Adrenal gland (tissue), 19 donors: ENCODE measurements at places on chromosomes 6 and 20. TPM values are rescaled to one million over a fixed set of nuclear protein-coding genes. Genes with fewer than 3 reads are reported as not detected.

IER3 gene
- total RNA-seq: 63.9 TPM

ERMARD gene
- total RNA-seq: 10.1 TPM

DNA sequence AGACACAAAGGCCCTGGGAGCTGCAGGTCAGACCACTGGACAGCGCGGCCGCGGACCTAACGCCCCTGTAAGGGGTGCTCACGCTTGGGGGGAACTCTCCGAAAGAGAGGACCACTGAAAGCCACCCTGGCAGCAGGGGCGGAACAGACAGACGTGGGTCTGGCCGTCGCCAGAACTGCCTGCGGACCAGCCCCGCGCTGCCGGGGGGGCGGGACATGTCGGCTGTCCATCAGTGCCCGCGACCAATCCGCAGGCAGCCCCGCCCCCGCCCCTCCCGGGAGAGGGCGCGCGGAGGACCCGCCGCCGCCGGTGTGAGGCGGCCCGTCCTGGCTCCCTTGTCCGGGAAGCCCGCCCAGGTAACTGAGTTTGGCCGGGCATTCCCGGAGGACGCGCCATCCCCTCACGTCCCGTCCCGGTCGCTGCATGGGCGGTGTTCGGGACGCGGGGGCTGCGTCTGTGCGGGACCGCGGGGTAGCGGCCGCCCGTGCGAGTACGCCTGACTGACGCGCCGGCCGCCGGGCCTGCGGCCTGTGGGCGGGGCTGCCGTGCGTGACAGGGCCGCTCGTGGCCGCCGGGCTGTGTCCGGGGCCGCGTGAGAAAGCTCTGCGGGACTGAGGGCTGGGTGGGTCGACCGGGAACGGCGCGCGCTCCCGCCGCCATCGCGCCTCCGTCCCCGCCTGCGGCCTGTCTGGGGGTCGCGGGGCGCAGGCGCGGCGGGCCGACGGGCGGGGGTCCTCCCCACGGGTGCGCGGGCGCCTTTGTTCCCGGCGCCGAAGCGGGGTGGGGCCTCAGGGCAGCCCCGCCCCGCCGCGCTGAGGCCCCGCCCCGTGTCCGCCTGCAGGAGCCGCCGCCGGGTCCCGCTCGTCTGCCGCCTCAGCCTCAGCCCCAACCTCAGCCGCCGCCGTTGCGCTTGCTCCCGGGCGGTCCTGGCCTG lies at the start of gene PLCG1:
Gene PLCG1 (plus strand): TSS at position 864 of the 934 bp plus-strand sequence. CDS start 99 bp downstream, outside the sequence.
- DNase-seq: peak; percentile 93

DNA sequence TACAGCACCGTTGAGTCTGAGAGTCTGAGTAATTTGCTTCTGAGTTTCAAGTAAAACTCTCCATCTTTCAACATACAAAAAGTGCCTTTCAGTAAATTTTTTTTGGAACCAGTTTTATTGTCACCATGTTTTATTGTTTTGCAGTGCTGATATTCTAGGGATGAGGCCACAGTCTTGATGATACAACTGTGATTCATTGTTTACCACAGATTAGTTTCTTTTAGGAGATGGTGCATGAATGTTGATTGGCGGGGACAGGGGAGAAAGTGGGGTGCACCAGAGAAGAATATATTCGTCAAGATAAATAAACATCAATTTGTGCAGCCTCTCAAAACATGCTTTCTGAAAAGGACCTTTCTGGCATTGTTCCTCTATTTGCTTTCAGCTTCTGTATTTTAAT lies 109.0 kb downstream of the MCHR2 start:
- DNase-seq: no peak

XKR7 gene
- 0.17 TPM for total RNA-seq

DNA sequence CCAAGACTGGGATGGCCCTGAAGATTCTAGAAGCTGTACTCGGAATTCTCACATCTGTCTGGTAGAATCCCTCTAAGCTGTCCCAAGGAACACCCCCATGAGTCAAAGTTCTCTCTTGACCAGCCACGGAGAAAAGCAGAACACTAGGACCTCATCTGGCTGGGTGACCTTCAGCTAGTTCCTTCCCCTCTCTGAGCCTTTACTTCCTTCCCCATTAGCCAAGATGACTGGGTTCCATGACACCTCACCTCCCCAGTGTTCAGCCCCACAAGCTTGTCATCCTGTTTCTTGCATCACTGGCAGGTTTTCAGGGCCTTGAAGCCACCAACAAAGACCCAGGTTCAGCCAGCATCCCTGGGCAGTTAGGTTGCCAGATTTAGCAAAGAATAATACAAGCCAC lies 47.8 kb downstream of the MAFB start:
- DNase-seq: no peak

DNA sequence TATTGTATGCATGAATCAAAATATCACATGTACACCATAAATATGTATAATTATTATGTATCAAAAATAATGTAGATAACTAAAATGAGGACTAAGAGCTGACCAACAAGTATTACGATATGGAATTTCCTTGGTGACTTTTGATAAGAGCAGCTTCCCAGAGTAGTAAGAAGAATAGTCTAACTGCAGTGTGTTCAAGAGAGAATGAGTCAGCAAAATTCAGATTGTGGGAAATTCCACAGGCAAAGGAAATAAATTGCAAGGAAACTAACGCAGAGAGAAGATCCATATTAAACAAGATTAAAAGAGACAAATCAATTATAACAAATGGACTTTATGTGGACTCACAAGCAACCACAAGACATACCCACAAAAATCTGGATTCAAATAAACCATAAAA lies 26.4 kb downstream of the FRK start:
- DNase-seq: no peak

DNA sequence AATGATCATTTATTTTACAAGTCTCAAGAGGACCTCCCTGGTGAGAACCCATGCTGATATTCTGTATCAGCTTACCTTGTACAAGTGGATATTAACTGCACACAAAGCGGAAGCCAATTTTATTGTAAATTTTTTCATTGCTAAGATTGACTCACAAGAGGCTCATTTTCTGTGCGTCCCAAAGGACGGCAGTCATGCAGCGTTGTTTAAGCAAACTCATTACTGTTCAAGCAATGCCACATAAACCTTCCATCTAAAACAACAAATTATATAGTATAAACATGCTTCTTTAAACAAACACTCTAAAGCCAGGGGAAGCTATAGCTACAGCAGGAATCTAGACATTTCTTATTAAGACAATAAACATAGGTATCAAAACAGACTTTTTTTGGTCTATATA lies 575.3 kb downstream of the FRK start:
- no peak for DNase-seq

GRCh38 chr6:110532431-110532830 lies 56.0 kb upstream of the SLC22A16 start:
- no peak for DNase-seq

- DNase-seq: peak; percentile 57
Observed at GRCh38 chr20:48287021-48287494, 501.8 kb upstream of the SULF2 start.

- no peak for DNase-seq
Observed at GRCh38 chr6:110735666-110736065, 79.6 kb downstream of the CDK19 start.

GRCh38 chr20:23634985-23635767 lies 2.6 kb downstream of the CST3 start:
- DNase-seq: no peak

- no peak for DNase-seq
Observed at GRCh38 chr20:50959543-50960126, 1.0 kb downstream of the MOCS3 start.

DNA sequence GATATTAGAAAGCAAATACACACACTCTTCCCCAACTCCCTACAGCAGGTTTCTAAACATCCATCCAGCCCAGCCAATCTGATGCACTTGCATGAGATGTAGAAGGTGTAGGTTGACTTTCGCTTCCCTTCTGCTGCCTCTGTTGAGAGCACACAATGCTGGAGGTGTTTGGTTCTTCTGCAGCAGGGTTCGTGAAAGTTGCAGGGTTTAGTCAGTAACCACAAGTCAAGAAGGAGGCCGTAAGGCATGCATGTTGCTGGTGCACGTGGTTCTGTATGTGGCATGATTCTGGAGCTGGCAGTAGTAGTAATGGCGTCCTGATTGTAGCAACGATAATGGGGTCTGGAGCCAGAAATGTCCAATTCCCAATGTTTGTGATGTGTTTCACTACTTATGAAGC lies 53.0 kb downstream of the DEK start:
- DNase-seq: no peak

LHFPL5 gene
- 0.06 TPM for total RNA-seq

- DNase-seq: no peak
Observed at GRCh38 chr6:129517288-129517687, 192.7 kb downstream of the ARHGAP18 start.

GRCh38 chr6:137150072-137150471 lies 23.4 kb downstream of the IL22RA2 start:
- no peak for DNase-seq

ACTL10 gene
- 2.3 TPM for total RNA-seq

GRCh38 chr6:30227242-30227722 lies 14.1 kb upstream of the TRIM26 start:
- DNase-seq: no peak

RRAGD gene
- total RNA-seq: 22.8 TPM

DNA sequence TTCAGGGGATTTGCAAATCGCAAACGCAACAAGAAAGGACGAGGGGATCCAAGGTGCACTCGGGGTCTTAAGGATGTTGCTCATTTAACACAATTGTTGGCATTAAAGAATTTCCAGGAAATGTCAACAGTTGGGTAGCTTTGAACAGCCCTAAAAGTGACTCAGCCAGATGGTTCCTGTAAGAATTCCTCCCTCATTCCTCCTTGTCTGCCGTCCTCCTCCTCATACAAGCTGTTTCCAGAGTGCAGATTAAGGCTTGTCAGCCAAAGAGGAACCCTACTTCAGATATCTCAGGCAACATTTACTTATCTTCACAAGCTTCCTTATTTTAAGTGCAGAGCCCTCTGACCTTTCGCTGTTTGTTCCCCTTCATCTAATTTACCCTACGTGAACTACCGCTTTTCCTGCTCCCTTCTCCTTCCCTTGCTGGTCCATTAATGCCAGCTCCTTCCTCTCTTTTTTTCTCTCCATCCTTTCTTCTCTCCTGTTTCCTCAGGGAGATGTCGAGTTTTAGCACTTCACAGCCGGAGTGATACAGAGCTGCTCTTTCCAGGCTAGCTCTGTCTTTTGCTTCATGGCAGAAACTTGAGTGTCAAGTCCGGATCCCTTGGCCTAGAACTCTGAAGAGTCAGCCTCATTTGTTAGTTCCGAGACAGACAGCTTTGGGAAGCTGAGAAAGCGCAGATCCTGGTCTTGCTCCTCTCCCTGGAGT lies 26.1 kb upstream of the TBC1D7 start:
- no peak for DNase-seq
